ENCODE measurements at places on chromosomes 1 and 21.

- DNase-seq: no peak
Measured at GRCh38 chr1:46102769-46103476, 29.5 kb downstream of the PIK3R3 start.

DNA sequence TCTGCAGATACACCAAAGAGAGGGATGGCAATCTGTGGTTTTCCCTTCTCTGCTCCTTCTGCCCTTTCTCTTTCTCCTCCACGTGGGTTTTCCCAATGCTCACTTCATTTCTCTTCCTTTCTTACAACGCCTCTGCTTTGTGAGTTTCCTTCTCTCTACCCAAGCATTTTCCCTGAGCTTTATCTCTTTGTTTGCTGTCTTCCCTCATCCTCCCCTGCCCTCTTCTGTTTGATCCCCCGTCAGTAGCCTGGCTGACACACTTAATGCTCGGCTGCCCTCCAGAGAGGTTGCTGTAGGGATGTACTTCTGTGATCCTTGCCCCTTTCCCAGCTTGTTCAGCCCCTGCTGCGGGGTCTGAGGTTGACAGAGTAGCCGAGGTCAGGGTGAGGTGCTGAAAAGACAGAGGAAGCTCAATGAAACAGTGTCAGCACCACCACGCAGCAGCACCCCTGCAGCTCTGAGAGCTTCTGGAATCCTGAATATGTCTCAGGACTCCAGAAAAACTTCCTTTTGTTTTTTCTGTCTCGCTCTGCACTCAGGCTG is 6.0 kb downstream of the EDARADD start:
- DNase-seq: no peak

DNA sequence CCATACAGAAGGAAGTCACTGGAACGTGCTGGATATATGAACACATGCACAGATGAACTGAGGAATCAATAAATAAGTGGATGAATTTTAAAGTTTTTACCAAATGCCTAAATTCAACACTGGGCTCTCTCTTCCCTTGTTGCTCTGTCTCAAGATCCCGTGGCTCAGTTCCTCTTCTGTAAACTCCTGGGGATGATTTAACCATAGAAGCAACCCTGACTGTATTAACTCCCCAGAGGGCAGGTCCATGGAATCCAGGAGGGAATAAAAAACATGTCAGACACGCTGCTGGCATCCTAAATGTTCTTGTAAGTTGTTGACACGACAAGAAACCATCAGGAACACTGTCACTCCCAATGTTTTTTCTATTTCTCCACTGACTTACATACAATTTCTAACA is 45.3 kb upstream of the GPR157 start:
- DNase-seq: no peak

GRCh38 chr1:228527596-228527995 is 40.4 kb downstream of the RNF187 start:
- DNase-seq: no peak

- no peak for DNase-seq
Measured at GRCh38 chr21:42678618-42679295, 25.3 kb downstream of the PDE9A start.

DNA sequence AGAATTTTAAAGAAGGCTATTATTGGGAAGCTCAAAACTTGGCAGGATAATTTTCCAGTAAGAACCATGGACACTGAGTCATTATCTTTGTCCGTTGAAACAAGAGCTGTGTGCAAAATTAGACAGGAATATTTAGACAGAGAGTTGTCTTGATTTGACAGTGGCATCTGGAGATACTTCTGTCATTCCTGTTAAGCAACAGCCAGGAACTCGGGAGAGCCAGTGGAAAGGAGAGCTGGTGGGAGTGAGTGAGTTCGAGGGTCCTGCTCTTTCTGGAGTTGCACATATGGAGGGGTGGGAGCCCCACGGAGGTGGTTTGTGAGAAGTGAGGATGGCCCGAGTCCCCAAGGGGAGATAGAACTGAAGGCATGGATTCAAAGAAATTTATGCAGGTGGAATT is 3.1 kb downstream of the COQ8A start:
- no peak for DNase-seq

- DNase-seq: no peak
Measured at GRCh38 chr1:22143065-22144033, at the start of gene WNT4. Gene WNT4, minus strand, starts transcription at chr1:22143097. Its CDS starts 175 bp downstream, at chr1:22142922.

- DNase-seq: no peak
Measured at GRCh38 chr1:169860750-169861149, 32.9 kb downstream of the SCYL3 start.

Data from stimulated activated CD8-positive, alpha-beta memory T cell treated with anti-CD3 and anti-CD28 coated beads, Interleukin-4, amount 100 ng/mL, for 1 hour (primary cell).